Stimulated activated CD4-positive, alpha-beta T cell treated with anti-CD3 and anti-CD28 coated beads, TNF-alpha, amount 100 ng/mL, for 1 hour (primary cell): ENCODE measurements at places on chromosomes 2 and 18.

DNA sequence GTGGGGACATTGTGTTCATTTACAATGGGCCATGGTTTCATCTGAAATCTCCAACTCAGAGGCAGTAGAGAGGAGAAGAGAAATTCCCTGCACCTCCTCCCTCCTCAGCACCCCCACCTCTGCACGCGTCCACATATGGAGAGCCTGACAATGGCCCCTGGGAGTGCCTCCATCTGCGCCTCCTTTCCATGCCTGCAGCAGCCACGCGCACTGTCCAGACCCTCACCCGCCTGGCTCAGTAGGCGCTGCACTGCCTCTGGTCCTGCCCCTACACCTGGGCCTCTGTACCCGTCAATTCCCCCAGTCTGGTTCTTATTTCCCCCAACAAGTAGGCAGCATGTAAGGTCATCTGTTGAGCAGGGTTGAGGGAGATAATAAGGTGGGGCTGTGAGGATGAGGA is 23.8 kb downstream of the MPHOSPH10 start:
- DNase-seq = no peak

GRCh38 chr2:164881524-164881923 is 39.9 kb upstream of the COBLL1 start:
- DNase-seq = no peak

DNA sequence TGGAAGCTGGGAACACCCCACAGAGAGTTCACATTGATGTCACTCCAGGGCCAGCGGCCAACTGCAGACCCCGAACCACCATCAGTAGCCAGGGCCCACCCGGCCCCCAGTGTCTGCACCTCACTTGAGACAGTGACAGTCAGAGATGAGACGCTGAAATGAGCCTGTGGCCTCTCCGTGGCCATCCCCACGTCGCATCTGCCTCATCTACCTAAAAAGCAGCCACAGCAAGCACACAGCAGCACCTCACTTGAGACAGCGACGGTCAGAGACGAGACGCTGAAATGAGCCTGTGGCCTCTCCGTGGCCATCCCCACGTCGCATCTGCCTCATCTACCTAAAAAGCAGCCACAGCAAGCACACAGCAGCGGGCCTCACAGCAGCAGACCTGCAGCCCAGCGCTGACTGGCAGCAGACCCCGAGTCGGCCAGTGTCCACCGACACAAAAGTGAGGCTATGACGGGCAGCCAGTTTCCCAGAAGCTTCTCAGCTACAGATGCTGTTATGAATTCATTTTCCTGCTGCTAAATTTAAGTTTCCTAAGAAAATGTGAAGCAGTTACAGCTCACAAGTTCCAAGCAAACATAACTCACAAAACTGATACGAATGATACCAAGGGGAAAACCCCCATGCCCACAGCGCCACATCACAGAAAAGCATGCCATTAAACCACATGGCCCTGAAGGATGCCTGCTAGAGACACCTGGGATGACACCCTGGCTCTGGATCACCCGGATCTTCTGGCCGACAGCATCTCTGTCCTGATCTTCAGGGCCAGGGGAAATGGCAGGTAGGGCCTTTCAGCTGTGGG is 27.7 kb downstream of the SNORC start:
- no peak for DNase-seq

GRCh38 chr2:130337735-130338325 is 4.9 kb upstream of the IMP4 start:
- DNase-seq = no peak

DNA sequence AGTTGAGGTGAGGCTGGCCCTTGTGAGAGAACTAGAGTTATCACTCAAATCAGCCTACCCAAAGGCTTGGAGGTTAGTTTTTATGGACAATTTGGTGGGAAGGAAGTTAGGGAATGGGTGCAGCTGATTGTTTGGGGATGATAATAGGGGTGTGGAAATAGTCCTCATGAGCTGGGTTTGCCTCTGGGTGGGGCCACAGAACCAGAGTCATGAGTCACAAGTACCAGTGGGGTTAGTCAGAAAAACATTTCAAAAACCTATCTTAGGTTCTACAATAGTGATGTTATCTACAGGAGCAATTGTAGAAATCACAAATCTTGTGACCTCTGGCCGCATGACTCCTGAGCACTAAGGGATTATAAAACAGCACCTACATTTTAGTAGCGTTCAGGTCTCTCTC is 630.1 kb upstream of the PIK3C3 start:
- no peak for DNase-seq

- DNase-seq = no peak
Measured at GRCh38 chr2:68716604-68717304, 17.9 kb upstream of the ARHGAP25 start.
